Fibroblast of skin of right biceps (primary cell): ENCODE measurements at places on chromosomes 5 and 9.

GRCh38 chr5:61438298-61438970, 106.4 kb downstream of the ZSWIM6 start:
- peak; percentile 29 for DNase-seq

DNA sequence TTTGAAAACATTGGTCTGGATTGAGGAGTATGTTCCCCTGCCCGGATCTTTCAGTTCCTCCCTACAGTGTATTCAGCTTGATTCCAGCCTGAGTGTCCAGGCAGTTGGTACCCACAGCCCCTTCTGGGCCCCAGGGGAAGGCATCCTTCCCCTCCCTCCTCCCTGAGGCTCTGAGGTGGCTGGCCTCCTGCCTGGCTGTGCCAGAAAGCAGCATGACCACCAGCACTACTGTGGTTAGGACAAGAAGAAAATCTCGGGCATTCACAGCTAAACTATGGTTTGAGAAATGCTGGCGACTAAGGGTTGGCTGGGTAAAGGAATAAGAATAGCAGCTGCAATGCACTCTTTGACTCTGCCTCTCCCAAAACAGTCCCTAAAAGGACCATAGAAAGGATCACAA, 84.6 kb upstream of the LIFR start:
- no peak for DNase-seq

GRCh38 chr9:35306283-35306682, 144.5 kb downstream of the UNC13B start:
- peak; percentile 55 for DNase-seq

- no peak for DNase-seq
These were observed 295.7 kb downstream of the MED10 start for GRCh38 chr5:6082685-6083084.

DNA sequence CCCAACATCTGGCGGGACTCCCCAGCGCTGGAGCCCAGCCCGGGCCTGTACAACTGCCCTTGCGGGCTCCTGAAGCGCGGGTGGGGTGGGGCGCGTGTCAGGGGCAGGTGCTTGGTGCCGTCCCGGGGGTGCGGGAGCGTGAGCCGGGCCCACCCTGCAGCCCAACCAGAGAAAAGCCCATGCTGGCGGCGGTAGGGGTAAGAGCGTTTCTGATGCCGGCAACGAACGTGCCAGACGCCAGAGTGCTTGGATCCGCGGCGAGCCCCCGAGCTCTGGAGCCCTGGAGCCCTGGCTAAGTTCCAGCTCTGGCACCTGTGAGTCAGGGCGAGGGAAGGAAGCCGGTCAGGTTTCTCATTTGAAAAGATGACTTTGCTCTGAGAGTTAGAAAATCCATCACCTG, 58.0 kb downstream of the ZNF510 start:
- peak; percentile 1 for DNase-seq

DNA sequence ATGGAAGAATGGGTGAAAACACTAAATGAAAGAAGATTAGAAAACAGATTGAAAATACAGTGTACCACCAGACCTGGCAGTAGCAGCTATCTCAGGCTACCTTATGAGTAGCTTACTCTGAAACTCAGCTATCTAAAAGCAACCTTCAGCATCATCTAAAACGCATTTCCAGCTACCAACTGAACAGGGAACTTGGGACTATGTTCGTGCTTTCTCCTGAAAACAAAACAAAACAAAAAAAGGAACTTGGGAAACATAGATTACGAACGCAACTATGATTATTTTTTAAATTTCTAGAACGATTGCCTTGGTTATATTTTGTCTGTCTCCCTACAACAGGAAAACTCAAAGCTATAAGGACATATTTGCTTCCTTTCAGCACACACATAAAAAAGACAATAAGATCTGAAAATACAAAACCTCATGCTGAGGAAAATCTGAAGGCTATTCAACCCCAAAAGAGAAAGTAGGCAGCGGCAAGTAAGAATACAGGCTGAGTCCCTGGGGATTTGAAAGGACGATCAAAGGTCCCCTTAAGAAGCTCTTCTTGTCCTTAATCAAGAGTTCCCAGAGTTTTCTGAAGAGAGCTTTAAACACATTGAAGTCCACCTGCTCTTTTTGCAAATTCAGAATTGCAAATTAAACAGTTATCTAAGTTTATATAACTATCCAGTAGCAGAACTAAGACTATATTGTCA, 53.4 kb downstream of the OR2K2 start:
- DNase-seq, result no peak

DNA sequence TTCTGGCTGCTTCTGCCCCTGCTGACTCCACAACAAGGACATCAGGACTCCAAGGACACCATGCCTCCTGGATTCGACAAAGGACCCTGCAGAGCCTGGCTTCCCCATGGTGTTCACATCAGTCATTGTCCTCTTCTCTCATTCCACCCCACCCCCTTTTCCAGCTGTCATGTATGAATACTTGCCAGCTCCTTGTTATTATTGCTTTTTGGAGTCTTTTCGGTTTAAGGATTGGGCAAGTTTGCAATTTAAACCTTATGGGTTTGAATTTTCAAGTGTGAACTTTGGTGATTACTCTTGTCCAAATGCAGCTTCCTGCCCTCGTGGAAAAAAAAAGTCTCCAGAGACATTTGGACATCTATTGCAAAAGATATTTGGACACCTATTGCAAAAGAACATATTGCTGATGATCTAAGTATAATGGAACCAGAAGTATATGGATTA, 14.2 kb upstream of the LVRN start:
- no peak for DNase-seq

GRCh38 chr5:111585946-111586345, 73.6 kb upstream of the STARD4 start:
- no peak for DNase-seq

DNA sequence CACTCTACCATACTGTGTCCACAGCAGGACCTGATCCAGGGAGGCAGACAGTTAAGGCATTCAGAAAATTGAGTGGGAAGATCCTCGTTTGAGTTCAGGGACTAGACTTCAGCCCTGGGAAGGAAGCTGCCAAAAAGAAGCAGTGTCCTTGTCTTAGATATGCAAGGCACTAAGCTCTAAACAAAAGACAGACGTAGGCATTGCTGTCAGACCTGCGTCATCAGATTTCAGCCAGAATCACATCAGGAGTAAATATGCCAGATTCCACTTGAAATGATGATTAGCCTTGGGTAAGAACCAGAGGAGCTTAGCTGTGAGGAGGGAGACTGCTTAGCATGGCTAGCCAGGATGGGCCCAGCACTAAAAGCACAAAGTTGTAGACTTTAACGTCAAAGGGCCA, 56.7 kb downstream of the MAMDC2 start:
- DNase-seq, result no peak

- peak; percentile 98 for DNase-seq
These were observed 112.7 kb downstream of the NR6A1 start for GRCh38 chr9:124658165-124659017.

GRCh38 chr9:116191576-116192415, 38.2 kb downstream of the PAPPA start:
- DNase-seq, result no peak

DNA sequence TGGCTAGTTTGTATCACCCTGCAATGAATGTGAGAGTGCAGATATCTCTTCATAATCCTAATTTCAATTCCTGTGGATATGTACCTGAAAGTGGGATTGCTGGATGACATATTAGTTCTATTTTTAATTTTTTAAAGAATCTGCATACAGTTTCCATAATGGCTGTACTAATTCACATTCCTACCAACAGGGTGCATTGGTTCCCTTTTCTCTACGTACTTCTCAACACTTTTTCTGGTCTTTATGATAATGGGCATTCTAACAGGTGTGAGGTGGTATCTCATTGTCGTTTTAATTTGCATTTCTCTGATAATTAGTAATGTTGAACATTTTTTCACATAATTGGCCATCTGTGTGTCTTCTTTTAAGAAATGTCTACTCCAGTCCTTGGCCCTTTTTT, 927.5 kb downstream of the DTWD2 start:
- DNase-seq, result no peak

DNA sequence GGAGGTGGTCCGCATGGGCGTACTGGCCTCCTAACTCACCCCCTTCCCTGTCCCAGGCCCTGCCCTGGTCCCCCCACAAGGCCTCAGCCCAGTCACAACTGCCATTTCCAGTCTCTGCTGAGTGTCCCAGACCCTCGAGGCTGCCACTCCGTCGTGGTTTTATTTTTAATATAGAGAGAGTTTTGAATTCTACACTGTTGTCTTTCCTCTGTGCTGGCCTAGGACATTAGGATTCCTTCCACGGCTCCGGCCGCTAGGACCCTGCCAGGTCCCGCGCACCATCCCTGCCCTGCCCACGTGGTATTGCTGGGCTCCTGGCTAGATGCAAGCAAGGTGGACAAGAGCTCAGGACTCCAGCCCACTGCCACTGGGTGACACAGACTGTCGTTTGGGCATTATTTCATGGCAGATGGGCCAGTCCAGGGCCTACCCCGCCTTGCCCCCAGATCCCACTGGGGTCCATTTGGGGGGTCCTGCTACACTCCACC, 53.3 kb downstream of the SAR1B start:
- no peak for DNase-seq

DNA sequence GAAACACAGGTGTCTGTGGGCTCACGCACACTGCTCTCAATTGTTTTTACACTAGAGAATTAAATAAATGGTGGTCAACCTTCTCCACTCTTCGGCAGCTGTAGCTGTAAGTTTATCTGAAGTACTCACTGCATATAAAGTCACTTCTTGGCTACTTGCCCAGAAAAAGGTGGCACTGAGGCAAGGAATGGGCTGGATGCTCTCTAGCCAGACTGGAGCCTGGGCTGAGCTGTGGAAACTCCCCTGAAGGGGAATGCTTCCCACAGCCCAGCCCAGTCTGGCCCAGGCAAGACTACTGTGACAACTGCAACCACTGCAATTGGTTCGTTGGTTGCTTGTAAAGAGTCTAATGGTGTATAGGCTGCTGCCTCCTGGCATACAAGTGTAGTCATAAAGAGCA, 4.5 kb downstream of the LEAP2 start:
- peak; percentile 32 for DNase-seq

DNA sequence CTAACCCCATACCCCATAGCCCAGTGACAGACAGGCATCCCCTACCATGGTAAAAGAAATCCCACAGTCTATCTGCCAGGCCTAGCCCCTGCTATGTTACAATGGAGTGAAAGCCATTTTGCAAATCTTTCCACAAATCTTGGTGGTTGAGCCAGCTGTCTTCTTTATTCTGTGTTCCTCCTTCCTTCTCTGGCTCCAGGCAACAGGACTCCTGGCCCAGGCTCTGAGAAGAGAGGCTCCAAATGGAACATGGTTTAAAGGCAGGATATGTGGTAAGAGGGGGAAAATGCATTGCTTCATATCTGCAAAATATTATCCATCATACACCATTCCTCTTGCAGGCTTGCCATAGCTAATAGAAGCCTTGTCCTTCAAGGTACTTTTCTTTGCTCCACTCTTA, 25.2 kb downstream of the FGF1 start:
- DNase-seq, result no peak

DNA sequence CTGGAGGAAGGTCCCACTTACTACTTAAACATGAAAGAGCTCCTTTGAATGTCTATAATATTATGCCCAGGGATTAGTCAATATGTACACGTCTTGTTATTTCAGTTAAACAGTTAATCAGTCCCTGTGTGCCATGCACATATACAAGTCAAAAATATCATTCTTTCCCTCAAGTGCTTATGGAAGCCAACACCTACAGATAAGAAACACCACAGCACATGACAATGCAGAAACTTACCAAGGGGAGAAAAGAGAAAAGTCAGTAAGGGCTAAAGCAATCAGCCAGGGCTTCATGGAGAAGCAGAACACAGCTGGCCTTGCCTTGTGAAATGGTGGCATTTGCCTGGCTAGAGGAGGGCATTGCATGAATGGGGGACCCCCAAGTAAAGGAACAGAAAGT, 88.3 kb downstream of the SNCAIP start:
- DNase-seq, result no peak

- DNase-seq, result no peak
These were observed 13.1 kb downstream of the PTGR1 start for GRCh38 chr9:111586378-111586777.
